ENCODE measurements at places on chromosomes 3 and 15. TPM values are rescaled to one million over a fixed set of nuclear protein-coding genes. Genes with fewer than 3 reads are reported as not detected.

DCLK3 gene
- total RNA-seq, result not detected

CORO2B gene
- total RNA-seq, result 6.2 TPM

RCN2 gene
- total RNA-seq, result 68.0 TPM

GOLGA8G gene
- not detected for total RNA-seq

ST8SIA2 gene
- total RNA-seq, result 9.0 TPM

TPRG1 gene
- 1.1 TPM for total RNA-seq

DNA sequence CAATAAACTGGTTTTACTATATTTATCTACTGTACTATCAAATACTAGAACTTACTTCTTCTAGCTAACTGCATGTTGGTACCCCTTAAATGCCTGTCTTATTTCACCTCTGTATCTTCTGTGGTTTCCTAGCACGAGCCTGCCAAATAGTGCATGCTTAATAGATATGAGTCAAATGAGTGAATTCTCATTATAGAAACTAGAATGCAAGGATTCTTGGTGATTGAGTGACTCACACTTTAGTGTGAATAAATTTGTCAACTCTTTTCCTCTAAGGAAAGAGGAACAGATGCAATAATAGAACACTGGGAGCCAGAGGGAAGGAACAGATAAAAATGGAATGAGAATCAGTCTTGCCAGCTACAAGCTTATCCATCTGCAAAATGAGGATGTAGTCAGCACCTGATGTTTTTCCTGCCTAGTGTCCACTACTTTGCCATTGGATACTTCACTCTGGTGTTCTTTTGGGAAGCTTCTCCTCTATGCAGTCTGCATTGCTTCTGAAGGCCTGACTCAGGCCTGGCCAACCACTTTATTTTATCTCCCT lies 189.1 kb upstream of the CADPS start:
- peak; percentile 51 for DNase-seq

- peak; percentile 74 for DNase-seq
Measured at GRCh38 chr3:37243820-37244748, 69.7 kb upstream of the LRRFIP2 start.

DNA sequence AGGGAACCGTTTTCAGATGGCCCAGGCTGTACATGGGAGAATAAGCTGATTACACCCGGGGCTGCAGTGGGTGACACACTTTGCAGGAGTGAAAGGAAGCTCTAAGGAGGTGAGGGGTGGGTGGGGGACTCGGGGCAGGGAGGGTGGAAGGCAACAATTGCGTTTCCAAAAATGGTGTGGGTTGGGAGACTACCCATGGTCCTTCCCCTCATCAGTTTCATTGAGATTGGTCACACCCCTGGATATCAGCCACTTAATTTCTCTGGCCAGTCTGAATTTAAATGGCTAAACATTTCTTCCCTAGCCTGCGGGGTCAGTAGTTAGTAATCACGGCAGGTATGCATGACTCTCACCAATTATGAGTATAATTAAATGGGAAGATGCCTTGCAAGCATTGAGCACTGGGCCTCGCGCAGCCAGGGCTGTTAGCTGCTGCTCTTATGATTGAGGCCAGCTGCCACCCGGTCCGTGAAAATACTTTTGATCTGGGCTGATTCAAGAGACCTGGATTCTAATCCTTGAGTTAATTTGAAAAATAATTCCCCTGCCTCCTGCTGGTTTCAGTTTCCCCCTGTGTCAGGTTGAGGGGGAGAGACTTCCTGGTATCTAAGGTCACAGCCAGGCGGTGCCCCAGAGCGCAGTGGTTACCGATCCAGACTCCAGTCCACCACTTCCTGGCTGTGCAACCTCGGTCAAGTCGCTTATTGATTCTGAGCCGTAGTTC lies 23.3 kb downstream of the SLC6A6 start:
- no peak for DNase-seq

DNA sequence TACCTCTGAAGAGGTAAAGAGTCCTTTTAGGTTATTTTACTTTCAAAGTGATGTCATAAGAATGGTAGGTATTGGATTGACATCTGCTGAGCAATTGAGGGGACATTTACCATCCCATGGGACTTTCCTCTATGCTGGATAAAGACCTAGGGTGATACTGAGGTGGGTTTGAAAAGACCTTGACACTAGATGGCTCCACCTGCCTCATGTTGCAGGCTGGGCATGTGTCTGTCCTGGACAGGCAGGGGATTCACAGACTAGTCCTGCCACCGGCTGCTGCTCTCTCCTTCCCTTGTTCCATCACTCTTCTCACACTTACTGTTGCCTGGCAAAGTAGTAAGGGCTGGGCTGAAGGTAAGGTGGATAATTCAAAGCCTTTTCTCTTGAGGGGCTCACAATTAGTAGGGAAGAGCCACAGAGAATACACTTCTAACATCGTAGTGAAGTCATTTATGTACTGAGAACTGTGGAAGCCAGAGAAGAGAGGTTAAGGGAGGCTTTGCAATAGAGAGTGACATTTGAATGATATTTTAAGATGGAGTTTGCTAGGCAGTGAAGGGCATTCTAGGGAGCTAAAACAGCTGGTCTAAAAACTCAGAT lies 27.7 kb downstream of the TRAK1 start:
- DNase-seq, result no peak

- DNase-seq, result no peak
Measured at GRCh38 chr3:132561003-132561402, 36.1 kb upstream of the ACKR4 start.

GRCh38 chr3:180420804-180421203 lies 181.2 kb upstream of the TTC14 start:
- DNase-seq, result no peak

DNA sequence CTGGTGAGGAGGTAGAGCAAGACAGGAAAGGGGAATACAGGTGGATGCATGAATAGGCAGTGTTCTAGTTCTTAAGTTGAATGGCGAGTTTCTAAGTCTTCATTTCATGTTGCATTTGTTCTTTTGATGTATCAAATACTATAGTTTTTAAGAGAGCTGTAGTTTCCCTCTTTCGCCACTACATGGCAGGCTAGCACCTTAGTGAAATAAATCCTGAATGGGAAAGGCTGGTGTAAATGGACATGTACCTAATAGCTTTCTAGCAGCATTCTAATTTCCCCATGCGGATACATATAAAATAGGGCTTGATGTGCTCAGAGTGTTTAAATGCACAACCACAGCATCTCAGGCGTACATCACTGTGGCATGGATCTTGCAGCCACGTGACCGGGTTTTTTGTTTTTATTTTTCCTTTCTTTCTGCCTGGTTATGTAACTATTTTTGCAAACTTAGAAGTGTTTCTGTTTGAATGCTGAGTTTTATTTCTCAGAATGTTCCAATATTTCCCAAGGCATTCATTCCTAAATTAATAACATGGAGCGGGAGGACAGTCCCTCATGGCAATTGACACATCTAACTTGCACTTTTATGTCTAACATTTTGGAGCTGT lies 23.5 kb upstream of the CLN6 start:
- DNase-seq, result peak; percentile 69

DNA sequence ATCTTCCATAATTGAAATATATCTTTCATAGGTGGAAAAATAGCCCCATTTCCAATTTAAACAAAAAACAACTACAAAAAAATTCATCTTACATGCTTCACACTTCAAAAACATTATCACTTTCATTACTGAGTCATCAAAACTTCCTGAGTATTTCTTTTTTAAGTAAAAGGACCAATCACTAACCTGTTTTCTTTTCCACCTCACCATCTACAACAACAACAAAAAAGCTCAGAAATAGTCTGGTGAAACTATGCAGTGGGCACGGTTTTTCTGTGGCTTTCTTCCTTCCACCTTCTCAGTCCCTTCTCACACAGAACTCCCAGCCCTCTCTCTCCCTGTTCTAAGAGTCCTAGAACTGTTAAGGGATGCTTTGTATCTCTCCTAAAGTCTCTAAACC lies 20.3 kb upstream of the TNIK start:
- DNase-seq, result peak; percentile 22

DNA sequence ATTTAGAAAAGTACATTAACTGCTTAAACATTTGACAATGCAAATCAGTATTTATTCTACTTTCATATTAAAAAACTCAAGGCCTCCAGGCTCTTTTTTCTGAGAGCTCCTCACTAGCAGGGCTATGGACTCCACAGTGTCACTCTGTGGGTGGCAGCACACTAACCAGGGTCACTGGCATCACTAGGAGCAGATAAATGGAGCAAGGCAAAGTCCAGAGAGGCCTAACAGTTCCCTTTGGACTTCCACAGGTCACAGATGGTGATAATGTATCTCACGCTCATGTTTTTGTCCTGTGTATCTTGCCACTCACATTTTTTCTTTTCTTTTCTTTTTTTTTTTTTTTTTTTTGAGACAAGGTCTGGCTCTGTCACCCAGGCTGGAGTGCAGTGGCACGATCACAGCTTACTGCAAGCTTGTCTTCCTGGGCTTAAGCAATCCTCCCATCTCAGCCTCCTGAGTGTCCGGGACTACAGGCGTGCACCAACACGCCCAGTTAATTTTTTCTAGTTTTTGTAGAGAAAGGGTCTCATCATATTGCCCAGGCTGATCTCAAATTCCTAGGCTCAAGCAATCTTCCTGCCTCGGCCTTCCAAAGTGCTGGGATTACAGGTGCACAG lies 7.8 kb downstream of the SPG21 start:
- no peak for DNase-seq

GRCh38 chr3:169591159-169591951 lies 72.2 kb downstream of the MECOM start:
- no peak for DNase-seq

GRCh38 chr15:85639752-85640381 lies 154.9 kb downstream of the KLHL25 start:
- peak; percentile 74 for DNase-seq

- no peak for DNase-seq
Measured at GRCh38 chr3:33194303-33194702, 24.3 kb downstream of the SUSD5 start.

DNA sequence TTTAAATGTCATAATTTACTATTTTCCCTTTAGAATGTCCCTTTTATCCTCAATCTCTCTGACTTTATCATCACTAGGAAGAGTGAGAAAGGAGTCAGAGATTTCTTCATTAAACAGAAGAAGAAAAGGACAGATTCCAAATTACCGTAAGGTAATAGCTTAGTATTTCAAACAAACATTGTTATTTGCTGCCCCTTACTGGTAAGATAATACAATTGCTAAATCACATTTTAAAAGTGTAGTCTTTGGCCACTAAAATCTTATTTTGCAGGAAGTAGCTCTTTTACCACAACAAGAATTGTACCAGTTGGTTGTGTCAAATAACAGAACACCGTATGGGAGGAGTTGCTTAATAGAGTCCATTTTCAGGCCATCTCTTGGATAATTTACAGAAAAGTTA lies 53.7 kb downstream of the CGGBP1 start:
- peak; percentile 33 for DNase-seq

DNA sequence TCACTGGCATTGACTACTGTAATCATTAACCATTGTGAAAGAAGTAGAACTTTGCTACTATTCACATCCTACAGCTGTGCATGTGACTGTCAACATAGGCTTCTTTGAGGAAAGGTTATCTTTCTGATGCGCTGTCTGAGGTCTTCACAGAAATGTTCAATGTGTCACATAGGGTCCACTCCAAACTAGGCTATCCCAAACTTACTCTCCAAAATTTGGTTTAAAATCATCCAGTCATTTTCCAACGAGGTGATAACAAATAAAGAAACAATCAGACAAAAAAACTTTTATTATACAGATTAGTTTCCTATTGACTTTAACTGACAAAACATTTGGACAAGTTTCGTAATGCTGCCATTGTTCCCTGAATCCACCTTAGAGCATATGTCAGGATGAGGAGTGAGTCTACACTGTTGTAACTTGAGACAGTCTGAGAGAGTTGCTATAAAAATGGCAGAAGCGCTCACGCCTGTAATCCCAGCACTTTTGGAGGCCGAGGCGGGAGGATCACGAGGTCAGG lies 511.6 kb downstream of the PLOD2 start:
- no peak for DNase-seq

DNA sequence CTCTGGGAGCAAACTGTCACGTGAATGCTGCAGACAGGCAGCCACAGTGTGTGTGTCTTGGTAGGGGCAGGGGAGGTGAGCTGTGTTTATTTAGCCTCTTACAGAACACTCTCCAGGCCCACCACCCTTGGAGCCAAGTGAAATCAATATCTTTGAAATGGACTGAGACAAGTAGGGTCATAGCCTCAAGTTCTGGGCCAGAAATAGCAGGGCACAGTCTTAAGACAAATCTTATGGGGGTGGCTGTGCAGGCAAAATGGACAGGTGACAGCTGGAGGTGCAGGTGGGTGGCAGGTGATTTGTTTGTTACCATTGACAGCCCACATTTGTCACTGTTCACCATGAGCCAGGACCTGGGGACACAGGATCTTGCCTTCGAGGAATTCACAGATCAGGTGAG lies 93.6 kb upstream of the NMNAT3 start:
- peak; percentile 9 for DNase-seq

DNA sequence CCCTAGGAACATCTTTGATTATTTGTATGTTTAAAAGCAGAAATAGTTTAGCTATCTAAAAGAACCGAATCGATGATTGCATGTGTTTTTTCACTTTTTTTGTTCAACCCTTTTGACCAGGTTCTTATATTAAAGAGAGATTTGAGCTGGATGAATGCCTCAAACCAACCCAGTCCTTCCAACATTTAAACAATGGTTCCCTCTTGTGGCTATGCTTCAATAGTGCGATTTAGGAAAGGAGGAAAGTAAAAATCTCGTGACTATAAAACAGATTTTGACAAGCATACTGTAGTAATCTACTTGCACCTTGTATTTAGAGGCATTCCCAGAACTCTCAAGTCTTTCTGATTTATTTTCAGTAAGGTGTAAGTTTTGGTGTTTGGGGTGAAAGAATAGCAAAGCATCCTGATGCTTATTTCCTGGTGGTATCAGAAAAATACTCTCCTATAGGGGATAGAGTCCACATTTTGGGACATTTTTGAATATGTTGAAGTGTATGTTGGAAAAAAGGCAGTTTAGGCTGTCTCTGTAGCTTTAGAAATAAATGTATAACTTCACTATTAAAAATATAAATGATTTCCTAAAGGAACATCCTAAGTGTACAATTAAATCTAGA lies 159.6 kb upstream of the KCNH8 start:
- peak; percentile 0 for DNase-seq

DNA sequence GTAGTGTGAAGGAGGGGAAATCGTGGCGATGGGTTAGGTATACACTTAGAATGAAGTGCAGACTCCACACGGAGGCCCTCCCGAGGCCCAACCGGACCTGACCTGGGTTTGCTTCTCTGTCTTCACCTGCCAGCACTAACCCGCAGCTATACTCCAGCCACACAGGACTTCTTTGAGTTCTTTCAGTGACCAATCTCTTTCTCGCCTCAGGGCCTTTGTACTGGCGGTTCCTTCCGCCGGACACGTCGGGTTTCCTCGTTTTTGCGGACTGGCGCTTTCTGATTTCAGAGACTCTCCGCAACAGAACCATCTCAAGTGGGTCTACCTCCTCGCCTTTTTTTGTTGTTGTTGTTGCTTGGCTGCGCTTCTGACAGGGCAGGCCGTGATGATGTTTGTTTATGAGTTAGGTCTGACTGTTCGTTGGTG lies at the start of gene NEIL1:
TSS of gene NEIL1 (plus strand) at position 244 of the 426 bp plus-strand sequence. CDS start 1,867 bp downstream, outside the sequence.
- DNase-seq, result no peak

GRCh38 chr3:66586853-66587252 lies 86.0 kb upstream of the LRIG1 start:
- DNase-seq, result no peak

- DNase-seq, result no peak
Measured at GRCh38 chr3:44074181-44074580, 167.5 kb upstream of the TOPAZ1 start.

- DNase-seq, result no peak
Measured at GRCh38 chr3:38129058-38129457, 7.9 kb downstream of the ACAA1 start.

Data from astrocyte (in vitro differentiated cells and primary cell).